GM20000 (cell line): ENCODE measurements at places on chromosomes 11 and 22.

GRCh38 chr22:36644333-36644757, 59.2 kb downstream of the CACNG2 start:
- peak; percentile 34 for DNase-seq

DNA sequence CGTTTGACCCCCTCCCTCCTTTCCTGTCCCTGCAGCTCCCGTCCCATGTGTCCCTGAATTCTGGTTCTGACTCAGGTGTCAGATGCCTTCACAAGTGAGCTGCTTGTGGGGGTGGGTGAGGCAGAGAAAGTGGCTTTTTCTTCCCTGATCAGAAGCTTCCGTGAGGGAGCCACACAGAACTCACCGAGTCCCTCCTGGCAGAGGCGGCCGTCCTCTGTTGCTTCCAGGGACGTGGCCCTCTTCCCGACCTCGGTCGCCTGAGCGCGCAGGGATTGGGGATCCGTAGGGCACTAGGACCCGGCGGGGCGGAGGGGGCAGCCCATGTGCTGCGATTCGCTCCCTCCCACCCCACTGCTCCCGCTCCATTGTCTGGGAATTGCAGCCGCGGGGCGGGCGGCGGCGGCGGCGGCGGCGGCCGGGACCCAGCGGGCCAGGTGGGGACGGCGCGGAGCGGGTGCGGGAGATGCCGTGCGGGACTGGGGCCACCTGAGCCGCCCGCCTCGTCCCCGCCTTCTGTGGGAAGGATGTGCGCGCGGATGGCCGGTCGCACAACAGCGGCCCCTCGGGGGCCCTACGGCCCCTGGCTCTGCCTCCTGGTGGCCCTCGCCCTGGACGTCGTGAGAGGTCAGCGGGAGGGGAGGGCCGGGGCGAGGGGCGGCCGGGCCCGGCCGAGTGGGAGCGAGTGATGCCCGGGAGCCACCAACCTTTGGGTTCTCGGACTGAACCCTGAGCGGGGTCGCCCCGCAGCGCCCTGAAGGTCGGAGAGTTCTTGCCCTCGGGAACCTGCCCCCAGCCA, at the start of gene TMEM132A:
TSS of gene TMEM132A (plus strand) at position 351 of the 796 bp plus-strand sequence. CDS start at position 525, 174 bp downstream.
- peak; percentile 86 for DNase-seq

DNA sequence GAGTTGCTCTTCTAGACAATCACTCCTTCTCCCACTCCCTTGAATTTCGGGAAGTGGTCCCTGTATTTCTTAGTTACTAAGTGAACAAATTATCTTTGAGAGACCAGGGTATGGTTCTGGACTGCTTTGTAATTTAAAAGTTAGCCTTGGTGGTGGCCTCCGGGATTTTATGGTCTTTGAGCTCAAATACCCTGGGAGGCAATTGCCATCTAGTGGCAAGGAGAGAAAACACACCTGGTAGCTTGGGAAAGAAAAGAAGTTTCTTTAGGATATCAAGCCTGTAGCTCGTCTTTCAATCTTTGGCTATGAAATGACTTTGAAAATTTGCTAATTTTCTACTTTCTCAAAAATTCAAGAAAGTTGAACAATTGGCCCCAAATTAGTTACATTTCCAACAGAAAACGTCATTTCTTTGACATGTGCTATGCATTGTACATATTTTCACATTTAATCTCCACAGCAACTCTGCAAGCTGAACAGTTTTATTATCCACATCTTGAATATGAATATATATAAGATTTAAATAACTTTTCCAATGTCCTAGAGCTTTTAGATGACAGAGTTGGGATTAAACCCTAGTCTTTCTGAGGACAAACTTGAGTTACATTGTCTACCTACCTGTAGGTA, 39.1 kb downstream of the MMP27 start:
- DNase-seq = peak; percentile 52

DNA sequence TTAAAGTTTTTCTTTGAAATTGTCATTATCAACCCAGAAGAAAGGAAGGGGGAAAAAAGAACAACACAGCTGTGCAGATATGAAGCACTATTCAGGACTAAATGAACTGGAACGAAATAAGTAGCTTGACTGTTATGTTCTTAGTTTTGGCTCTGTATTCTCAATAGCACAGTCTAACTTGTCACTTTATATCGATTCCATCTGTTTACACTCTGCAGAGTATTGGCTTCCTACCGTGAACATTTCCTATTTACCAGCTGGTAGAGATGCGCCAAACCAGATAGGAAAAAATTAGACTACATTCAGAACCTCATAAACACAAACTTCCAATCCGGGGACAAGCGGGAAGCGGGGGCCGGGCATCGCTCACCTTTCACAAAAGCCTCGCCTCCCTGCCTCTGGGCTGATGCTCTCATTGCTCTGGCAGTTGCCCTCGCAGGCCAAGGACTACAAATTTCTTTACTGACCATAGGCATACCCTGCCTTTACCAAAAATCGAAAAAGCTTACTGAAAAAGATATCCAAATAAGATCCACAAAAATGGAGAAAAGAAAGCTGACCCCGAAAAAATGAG, 66.2 kb downstream of the EFCAB6 start:
- no peak for DNase-seq

DNA sequence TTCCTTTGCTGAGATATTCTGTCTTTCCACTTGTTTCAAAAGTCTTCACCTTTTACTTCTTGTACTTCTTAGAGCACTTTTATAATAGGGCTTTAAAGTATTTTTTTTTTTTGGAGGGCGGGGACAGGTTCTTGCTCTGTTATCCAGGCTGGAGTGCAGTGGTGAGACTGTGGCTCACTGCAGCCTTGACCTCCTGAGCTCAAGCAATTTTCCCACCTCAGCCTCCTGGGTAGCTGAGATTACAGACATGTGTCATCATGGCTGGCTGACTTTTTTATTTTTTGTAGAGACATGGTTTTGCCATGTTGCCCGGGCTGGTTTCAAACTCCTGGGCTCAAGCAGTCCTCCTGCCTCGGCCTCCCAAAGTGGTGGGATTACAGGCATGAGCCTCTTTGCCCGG, 57.9 kb downstream of the DYNC2H1 start:
- no peak for DNase-seq

- peak; percentile 68 for DNase-seq
Observed at GRCh38 chr11:20110908-20111669, 49.2 kb downstream of the DBX1 start.

DNA sequence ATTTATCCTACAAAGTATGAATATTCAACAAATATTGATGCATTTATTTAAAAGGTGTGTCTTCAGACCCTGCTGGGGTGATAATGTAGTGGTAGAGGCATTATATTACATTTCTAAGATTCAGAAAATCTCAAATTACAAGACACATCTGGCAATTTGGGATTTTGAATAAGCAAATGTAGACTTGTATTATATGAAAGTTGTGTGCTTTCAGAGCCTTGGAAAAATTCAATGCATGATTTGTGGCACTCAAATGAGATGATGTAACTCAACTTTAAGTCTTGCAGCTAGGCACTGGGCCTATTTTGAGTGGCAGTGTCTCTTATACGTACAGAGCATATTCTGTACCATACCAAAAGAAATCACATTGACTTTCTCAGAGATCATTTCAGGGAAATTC, 214.4 kb downstream of the ETS1 start:
- no peak for DNase-seq

- DNase-seq = no peak
Observed at GRCh38 chr22:44845796-44846720, 93.7 kb downstream of the ARHGAP8 start.

GRCh38 chr11:112290493-112290850, 29.8 kb upstream of the PLET1 start:
- no peak for DNase-seq

DNA sequence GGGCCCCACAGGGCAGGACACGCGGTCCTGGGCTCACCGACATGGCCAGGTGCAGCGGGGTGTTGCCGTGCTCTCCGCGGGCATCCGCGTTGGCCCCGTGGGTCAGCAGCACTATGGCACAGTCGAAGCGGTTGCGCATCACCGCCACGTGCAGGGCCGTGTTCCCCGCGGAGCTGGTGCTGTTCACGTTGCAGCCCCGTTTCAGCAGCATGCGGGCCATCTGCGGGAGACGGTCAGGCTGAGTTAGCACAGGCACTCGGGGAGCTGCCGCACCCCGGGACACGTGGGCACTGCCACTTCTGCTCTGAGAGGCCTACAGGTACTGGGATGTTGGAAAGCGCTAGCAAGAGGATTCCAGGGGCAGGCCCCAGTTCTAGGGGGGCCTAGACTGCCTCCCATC, 22.3 kb upstream of the BAIAP2L2 start:
- DNase-seq = no peak

DNA sequence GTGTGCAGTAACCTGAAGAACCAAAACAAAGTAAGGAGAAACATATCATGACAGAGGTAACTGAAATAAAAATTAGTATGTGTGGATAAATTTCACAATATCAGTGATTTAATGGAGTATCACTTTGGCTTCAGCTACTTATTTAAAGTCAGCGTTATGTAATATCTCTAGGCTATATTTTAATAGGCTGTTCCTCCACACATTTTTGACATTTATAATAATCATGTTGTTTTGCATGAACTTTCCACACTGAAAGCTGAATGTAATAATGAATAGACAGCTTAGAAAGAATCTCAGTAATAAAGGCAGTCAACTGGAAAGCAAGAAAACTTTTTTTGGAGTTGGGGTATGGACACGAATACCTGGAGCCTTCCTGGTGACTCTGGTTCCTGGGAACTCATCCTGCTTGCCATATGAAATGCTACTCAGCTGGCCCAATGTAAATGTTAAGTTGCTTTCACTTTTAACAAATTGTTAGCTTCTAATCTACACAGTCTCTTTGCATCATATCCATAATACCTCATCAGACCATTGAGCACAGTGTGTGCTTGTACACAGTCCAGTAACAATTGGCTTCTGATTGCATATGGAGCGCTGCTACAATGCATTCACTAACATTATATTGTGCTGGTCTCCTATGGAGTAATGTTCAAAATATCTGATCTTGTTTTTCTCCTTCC, 257.7 kb downstream of the SOX6 start:
- no peak for DNase-seq

- DNase-seq = no peak
Observed at GRCh38 chr11:69892986-69893555, 73.9 kb upstream of the FGF3 start.

GRCh38 chr11:94673386-94673785, 94.8 kb upstream of the AMOTL1 start:
- DNase-seq = no peak

- peak; percentile 56 for DNase-seq
Observed at GRCh38 chr22:38213990-38214301, 12.2 kb downstream of the MAFF start.

GRCh38 chr22:23856721-23857605, 712 bp upstream of the SLC2A11 start:
- no peak for DNase-seq

DNA sequence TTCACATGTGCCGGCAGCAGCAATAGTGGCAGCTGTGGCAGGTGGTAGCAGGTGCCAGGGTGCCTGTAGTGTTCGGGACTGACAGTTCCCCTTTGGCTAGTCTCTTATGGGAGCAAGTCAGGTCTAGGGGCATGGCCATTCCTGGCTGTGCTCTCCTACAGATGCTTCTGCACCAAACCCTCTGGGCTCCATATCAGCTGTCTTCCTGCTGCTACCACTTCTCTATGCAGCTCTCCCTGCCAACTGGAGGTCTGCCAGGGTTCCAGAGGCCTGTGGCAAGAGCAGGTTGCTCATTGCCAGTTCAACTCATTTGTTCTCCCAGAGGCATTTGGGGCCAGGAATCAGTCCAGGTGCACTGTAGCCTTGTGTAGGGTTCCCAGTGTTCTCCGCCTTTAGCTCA, 473.7 kb downstream of the JRKL start:
- DNase-seq = no peak

DNA sequence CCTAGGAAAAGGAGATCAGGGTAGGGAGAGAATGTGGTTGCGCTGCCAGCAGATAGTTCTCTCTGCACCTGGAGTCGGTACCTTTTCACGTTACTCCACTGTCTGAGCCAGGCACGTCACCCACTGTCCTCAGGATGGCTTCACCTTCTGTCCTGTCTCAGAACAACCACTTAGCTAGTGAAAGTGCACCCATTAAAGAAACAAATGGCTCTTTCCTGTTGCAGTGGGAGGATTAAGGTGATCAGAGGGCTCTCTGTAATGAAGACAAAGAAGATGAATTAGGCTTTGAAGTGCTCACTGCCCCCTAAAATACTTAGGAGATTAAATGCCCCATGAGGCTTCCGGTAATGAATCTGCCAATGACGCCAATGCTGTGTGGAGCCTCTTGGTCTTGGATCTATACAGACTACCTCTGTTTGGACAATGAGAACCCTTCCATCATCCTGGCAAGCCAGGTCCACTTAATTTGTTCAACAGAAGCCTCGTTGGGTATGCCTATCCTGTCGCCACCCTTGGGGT, 113.7 kb downstream of the INSC start:
- no peak for DNase-seq

DNA sequence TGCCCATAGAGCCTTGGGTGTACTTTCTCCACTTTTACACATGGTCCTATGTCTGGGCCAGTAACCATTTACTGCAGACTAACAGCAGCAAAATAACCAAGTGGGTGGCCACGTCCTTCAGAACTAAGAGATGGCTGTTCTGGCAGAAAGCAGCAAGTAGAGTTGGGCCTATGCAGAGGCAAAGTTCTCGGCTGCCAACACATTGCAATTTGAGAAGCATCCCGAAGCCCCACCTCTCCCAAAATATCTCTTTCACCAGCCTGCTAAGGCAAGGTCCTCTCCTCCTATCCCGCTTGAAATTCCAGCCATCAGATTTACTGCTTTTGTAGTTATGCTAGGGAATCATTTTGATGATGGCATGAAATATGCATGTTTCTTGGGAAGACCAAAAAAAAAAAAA, 118.5 kb upstream of the APOA1 start:
- DNase-seq = no peak

- DNase-seq = peak; percentile 25
Observed at GRCh38 chr22:34105461-34106062, 185.3 kb upstream of the LARGE1 start.

DNA sequence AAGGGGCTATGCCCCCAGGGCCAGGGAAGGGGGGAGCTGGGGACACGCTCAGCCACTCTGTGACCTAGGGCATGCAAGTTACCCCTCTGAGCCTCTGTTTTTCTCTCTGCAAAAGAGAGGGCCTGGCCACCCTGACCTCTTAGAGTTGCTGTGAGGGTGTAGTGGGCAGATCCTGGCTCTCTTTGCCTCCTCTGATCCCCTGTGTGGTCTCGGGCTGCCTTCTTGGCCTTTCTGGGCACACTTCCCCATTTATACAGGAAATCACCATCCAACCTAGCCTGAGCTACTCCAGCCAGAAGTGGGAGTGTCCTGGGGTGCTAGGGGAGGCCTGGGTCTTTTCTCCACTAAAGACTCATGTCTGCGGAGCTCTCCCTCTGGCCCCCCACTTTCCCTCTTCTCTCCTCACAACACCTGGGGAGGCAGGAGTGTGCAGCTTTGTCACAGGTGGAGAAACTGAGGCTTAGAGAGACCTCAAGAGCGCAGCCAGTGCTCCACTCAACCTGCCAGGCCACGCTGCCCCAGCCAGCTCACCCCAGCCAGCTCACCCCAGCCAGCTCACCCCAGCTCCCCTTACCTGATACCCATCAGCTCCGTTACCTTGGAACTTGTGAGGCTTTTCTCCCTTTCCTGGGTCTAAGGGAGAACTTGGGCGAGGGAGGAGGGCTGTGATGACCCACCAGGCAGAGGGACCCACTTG, 1.4 kb downstream of the AIFM3 start:
- DNase-seq = no peak

GRCh38 chr11:108858622-108859021, 193.8 kb downstream of the DDX10 start:
- DNase-seq = no peak

- DNase-seq = no peak
Observed at GRCh38 chr11:6206456-6207180, 1.3 kb downstream of the C11orf42 start.
